ENCODE measurements at places on chromosomes 16 and 17.

DNA sequence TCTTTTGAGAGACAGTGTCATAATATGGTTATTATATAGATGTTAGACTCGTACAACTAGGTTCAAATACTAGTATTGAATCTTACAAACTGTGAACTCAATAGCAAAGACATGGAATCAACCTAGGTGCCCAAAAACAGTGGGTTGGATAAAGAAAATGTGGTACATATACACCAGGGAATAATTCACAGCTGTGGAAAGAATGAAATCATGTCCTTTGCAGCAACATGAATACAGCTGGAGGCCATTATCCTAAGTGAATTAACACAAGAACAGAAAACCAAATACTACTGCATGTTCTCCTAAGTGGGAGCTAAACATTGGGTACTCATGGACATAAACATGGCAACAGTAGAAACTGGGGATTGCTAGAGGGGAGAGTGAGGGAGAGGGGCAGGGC, 8.1 kb downstream of the PHKB start:
- H3K4me3 ChIP-seq: no peak overlapping the region
- peaks cover 6% of the 10 kb centered on the region for H3K36me3 ChIP-seq
- peaks cover 40% of the 10 kb centered on the region for H3K4me1 ChIP-seq
- H3K27ac ChIP-seq: no peak overlapping the region
- no peak for DNase-seq

- H3K4me3 ChIP-seq: no peak overlapping the region
- H3K27ac ChIP-seq: no peak overlapping the region
- H3K27me3 ChIP-seq: peaks cover 4% of the 10 kb centered on the region
- peaks cover 6% of the 10 kb centered on the region for H3K36me3 ChIP-seq
- no peak for DNase-seq
These were observed 147.2 kb downstream of the HS3ST2 start for GRCh38 chr16:22961206-22961605.

- H3K36me3 ChIP-seq: peaks cover 15% of the 10 kb centered on the region
- H3K4me1 ChIP-seq: no peaks in the 10 kb centered on the region
- DNase-seq: no peak
- no peak overlapping the region for H3K4me3 ChIP-seq
These were observed 2227.2 kb downstream of the TP53TG3F start for GRCh38 chr16:35686595-35686994.

- H3K4me1 ChIP-seq: peaks cover 9% of the 10 kb centered on the region
- no peak overlapping the region for H3K4me3 ChIP-seq
- H3K36me3 ChIP-seq: peaks cover 7% of the 10 kb centered on the region
- no peak for DNase-seq
- H3K27ac ChIP-seq: no peak overlapping the region
- H3K27me3 ChIP-seq: peaks cover 25% of the 10 kb centered on the region
These were observed 5.6 kb downstream of the RUNDC3A start for GRCh38 chr17:44314031-44314430.

DNA sequence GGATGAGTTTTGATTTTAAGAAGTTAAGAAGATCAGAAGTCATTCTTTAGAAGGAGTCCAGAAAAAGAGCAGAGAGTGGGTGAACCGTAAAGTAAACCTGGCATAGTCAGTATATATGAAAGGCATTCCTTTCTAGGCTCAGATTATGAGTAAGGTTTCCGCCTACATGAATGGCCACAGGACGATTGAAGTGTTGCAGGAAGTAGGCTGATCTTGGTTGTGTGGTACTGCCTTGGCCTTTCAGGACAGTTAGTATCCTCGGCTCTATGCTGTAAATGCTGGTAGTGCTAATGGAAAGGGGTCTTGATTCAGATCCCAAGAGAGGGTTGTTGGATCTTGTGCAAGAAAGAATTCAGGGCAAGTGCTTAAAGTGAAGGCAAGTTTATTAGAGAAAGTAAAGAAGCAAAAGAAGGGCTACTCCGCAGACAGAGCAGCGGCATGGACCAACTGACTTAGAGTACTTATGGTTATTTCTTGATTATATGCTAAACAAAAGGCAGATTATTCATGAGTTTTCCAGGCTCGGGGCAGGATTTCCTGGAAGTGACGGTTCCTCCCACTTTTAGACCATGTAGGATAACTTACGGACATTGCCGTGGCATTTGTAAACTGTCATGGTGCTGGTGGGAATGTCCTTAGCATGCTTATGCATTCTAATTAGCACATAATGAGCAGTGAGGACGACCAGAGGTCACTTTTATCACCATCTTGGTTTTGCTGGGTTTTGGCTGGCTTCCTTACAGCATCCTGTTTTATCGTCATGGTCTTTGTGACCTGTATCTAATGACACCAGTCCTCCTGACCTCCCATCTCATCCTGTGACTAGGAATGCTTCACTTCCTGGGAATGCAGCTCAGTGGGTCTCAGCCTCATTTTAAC, 164.8 kb downstream of the SNX29 start:
- H3K36me3 ChIP-seq: peaks cover 7% of the 10 kb centered on the region
- H3K27ac ChIP-seq: no peak overlapping the region

DNA sequence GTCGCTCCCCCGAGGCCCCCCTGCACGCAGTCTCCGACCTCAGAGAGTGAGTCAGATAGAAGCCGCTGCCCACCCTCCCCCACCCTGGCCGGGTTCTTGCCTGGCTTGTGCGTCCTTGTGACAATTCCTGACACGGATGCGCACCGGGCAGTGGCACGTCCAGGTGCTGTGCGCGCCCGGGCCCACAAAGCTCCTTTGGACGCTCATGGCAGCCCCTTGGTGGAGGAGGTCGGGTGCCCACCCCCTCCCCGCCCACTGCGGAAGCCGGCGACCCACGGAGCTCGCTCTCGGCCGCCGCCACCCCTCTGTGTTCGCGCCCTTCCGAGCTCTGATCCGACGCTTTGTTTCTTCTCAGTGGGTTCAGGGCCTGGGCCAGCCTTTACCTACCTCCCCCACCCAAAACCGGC, 662 bp upstream of the TUBB3 start:
- H3K27me3 ChIP-seq: peaks cover 14% of the 10 kb centered on the region
- H3K4me3 ChIP-seq: peak overlapping the region; percentile 91
- H3K27ac ChIP-seq: peak overlapping the region; percentile 86
- peaks cover 3% of the 10 kb centered on the region for H3K36me3 ChIP-seq
- peak; percentile 53 for DNase-seq
- peaks cover 7% of the 10 kb centered on the region for H3K4me1 ChIP-seq

DNA sequence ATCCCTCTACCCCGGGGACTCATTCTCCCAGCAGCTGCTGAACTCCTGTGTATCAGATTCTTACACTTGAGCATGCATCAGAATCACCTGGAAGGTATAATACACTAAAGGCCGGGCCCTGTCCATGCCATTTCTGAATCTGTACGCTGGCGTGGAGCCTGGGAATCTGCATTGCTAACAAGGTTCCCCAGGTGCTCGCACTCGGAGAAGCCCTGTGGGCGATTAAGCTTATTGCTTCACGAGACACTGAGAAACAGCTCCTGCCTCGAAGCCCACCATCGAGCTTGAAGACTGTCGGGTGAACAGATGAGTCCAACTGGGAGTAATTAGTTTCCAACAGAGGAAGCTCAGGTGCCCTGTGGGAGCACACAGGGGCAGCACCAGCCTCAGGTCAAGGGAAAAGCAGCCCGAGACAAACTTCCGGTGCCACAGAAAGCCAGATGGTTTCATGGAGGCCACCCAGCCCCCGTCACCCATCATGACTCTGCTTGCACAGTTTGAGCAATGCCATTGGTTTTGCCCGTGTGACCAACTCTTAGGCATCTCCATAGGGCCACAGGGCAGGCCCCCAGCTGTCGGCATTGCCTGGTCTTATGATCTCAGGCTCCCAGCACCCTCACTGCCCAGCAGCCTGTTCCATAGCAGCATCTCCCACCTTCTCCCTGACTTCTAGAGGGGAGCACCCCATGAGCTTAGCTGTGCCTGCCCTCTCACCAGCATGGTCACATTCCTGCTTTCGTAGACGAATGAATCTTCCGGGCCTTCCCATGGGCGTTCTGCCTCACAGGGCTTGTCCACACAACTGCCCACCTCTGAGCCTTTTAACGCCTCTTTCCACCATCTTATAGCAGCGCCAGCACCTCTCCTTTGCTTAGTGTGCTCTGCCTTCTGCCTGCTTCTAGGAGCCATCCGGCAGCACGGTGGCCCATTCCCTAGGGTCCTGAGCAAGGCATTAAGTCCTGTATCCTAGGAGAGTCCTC, 10.9 kb downstream of the CTRB2 start:
- no peak overlapping the region for H3K27ac ChIP-seq
- H3K27me3 ChIP-seq: no peaks in the 10 kb centered on the region
- H3K4me3 ChIP-seq: no peak overlapping the region
- H3K36me3 ChIP-seq: no peaks in the 10 kb centered on the region
- H3K4me1 ChIP-seq: no peaks in the 10 kb centered on the region

GRCh38 chr16:8946544-8946943, 17.2 kb downstream of the USP7 start:
- no peaks in the 10 kb centered on the region for H3K36me3 ChIP-seq
- no peak overlapping the region for H3K4me3 ChIP-seq
- H3K27ac ChIP-seq: no peak overlapping the region
- H3K4me1 ChIP-seq: peaks cover 31% of the 10 kb centered on the region

- no peaks in the 10 kb centered on the region for H3K4me1 ChIP-seq
- H3K36me3 ChIP-seq: no peaks in the 10 kb centered on the region
- H3K27me3 ChIP-seq: peaks cover 4% of the 10 kb centered on the region
- H3K4me3 ChIP-seq: no peak overlapping the region
- DNase-seq: no peak
- no peak overlapping the region for H3K27ac ChIP-seq
These were observed 74.3 kb downstream of the MMD start for GRCh38 chr17:55347341-55347740.

DNA sequence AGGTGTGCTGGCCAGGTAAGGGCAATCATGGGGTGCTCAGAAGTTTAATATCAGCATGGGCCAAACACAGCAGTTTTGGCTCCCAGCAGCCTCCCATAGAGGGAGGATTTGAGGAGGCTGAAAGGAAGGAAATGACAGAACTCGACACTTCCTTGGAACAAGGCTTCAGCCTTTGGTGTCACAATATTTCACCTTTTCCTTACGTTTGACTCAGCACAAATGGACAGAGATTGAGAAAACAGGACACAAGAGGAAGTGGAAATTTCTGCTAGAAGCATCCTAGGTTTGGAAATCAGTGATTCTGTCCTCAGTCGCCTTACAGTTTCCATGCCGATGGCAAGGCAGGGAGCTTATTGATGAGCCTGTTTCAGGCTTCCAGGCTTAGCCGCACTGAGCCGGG, 181.4 kb downstream of the MAF start:
- DNase-seq: no peak
- peaks cover 48% of the 10 kb centered on the region for H3K4me1 ChIP-seq
- peak overlapping the region; percentile 82 for H3K27ac ChIP-seq
- no peaks in the 10 kb centered on the region for H3K36me3 ChIP-seq
- no peaks in the 10 kb centered on the region for H3K27me3 ChIP-seq

DNA sequence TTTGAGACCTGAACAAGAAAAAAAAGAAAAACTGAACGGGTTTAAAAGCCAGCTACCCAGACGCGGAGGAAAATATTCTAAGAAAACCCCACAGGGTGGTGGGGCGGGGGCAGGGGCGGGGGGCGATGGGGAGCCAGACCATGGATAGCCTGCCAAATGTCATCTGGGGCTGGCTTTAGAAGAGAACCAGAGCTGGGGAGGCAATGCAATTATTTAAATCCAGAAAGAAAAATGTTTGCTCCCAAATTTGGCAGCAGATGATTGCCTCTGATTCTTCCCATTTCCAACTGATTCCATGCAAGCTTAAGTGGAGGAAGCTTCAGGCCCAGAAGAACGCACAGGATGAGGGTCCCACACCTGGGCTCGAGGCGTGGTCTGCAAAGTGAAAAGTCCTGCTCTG, 34.8 kb downstream of the ZNF423 start:
- peaks cover 68% of the 10 kb centered on the region for H3K4me1 ChIP-seq
- peaks cover 11% of the 10 kb centered on the region for H3K36me3 ChIP-seq
- H3K4me3 ChIP-seq: no peak overlapping the region
- no peak overlapping the region for H3K27ac ChIP-seq
- DNase-seq: no peak

DNA sequence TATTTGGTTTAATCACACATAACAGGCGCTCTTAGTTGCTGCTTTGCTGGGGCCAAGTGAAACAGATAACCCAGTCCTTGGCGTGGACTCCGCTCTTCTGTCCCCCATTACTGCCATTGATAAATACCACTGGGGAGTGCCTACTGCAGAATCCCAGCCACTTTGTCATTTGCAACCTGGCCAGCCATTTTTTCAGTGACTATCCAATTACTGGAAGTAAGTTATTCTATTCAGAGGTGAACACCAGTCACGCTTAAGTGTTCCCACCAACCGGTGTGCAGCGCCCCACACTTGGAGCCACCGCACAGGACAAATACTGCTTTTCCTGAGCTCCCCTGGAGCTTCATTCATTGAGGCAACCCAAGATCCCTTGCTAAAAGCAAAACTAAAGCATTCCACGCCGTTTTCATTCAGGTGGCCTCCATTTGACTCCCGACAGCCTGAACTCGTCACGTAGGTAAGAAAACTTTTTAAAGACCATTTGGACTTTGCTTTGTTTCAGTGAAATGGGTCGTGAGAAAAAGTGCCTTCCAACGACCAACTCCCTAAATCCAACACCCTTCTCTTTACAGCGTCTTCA, 1.8 kb downstream of the USP7 start:
- peaks cover 10% of the 10 kb centered on the region for H3K36me3 ChIP-seq
- peaks cover 47% of the 10 kb centered on the region for H3K4me1 ChIP-seq
- peak overlapping the region; percentile 95 for H3K4me3 ChIP-seq
- peak overlapping the region; percentile 89 for H3K27ac ChIP-seq

DNA sequence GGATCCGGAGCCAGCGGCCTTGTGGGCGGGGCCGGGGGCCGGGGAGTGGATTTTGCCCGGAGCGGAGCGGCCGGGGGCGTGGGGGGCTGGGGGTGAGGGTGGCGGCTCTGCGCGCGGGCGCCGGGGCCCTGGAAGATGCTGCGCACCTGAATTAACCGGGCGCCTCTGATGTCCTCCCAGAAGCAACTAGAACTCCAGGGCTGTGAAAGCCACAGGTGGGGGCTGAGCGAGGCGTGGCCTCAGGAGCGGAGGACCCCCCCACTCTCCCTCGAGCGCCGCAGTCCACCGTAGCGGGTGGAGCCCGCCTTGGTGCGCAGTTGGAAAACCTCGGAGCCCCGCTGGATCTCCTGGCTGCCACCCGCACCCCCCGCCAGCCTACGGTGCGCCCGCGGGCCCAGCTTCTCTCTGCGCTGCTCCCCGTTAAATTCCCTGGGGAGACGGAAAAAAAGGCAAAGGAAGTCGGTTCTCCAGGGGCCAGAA, 549 bp downstream of the SLC26A11 start:
- peaks cover 10% of the 10 kb centered on the region for H3K27me3 ChIP-seq
- peaks cover 20% of the 10 kb centered on the region for H3K4me1 ChIP-seq
- H3K27ac ChIP-seq: no peak overlapping the region

DNA sequence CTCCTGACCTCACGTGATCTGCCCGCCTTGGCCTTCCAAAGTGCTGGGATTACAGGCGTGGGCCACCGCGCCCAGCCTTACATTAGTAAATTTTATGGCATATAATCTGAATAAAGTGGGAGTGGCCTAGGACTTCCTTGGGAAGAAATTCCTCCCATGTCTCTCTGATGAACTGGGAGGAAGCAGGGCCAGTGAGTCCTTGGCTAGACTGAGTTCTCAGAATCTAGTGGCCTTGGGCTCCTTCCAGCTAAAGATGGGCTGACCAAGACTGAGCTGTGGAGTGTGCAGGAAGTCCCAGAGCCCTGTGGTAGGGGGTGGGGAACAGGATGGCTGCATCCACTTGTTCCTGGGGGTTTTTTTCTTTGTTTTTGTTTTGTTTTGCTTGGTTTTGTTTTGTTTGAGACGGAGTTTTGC, 10.0 kb upstream of the NAGLU start:
- DNase-seq: no peak
- no peak overlapping the region for H3K4me3 ChIP-seq
- peaks cover 41% of the 10 kb centered on the region for H3K4me1 ChIP-seq
- peaks cover 6% of the 10 kb centered on the region for H3K27me3 ChIP-seq

Measured in endothelial cell (in vitro differentiated cells).